ENCODE measurements at places on chromosomes 3 and 15.

DNA sequence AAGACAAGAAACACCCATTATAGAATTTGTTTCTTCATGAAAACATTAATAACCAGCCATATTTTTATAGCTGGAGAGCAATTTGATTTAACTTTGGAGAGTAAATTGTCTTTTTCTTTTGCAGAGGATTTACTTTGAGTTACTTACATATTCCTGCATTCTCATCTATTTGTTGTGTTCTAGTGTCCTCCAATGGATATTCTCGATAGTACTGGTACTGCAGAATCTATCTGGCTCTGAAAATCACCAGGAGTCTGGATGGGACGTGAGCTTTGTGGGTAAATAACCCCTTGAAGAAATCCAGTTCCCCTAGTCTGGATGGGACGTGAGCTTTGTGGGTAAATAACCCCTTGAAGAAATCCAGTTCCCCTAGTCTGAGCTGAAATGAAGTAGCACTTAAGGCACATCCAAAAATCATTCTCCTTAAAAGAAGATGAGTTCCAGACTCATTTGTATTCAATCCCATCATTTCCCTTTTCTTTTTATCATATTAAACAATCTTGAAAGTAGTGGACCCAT is 294.1 kb upstream of the UBE2E2 start:
- DNase-seq, result no peak

- DNase-seq, result no peak
Measured at GRCh38 chr3:122758877-122759560, 34.6 kb downstream of the HSPBAP1 start.

GRCh38 chr3:36762918-36763849 is 1.2 kb downstream of the DCLK3 start:
- DNase-seq, result no peak

- DNase-seq, result no peak
Measured at GRCh38 chr3:159765030-159765859, 223.4 kb upstream of the IL12A start.

DNA sequence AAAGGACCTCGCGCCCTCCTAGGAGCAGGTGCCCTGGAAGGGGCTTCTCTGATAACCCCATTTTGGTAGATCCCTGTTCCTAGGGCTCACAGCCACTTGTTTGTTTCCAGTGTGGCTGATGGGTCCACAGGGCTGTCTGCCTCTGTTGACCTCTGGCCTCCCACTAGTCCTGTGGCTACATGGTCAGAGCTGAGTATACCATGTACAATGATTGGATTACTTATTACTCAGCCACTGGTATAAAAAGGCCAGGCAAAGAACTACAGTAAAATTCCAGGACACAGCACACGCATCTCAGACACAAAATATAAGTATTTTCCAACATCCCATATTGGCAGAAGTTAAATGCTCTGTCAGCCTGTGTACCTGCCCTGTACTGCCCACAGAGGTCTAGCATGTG is 277.3 kb downstream of the GABRG3 start:
- no peak for DNase-seq

- DNase-seq, result no peak
Measured at GRCh38 chr15:35126236-35126635, 41.1 kb upstream of the NANOGP8 start.

DNA sequence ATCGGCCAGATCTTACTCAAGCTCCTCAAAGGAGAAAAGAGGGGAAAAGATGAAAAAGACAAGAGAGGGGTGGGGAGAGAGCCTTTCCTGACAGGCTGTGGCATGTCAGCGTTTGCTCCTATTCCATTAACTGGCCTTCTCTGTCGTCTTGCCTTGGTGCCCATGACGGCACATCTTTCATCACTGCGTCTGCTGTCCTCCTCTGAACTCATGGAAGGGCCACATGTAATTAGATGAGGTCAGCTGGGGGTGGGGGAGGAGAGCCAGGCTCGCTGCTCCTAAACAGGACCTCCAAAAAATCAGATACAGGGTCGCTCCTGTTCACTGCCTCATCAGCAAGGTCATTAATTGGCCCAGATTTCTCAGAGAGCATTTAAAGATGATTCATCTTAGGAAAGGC is 49.7 kb downstream of the LRTM1 start:
- no peak for DNase-seq

DNA sequence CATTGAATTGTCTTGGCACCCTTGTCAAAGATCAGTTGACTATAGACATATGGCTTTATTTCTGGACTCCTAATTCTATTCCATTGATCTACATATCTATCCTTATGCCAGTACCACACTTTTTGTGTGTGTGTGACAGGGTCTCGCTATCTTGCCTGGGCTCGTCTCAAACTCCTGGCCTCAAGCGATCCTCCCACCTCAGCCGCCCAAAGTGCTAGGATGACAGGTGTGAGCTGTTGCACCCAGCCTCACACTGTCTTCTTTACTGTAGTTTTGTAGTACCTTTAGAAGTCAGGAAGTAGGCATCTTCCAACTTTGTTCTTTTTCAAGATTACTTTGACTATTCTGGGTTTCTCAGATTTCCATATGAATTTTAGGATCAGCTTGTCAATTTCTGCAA is 24.3 kb downstream of the CDAN1 start:
- no peak for DNase-seq

GRCh38 chr3:128807186-128807830 is 72.1 kb upstream of the ACAD9 start:
- DNase-seq, result no peak

All from stimulated activated CD4-positive, alpha-beta T cell treated with anti-CD3 and anti-CD28 coated beads, Interleukin-1b, Interleukin-23, amount 100 ng/mL, for 4 hours (primary cell).